ENCODE measurements at places on chromosomes 2 and 18. TPM values are rescaled to one million over a fixed set of nuclear protein-coding genes. Genes with fewer than 3 reads are reported as not detected.

DNA sequence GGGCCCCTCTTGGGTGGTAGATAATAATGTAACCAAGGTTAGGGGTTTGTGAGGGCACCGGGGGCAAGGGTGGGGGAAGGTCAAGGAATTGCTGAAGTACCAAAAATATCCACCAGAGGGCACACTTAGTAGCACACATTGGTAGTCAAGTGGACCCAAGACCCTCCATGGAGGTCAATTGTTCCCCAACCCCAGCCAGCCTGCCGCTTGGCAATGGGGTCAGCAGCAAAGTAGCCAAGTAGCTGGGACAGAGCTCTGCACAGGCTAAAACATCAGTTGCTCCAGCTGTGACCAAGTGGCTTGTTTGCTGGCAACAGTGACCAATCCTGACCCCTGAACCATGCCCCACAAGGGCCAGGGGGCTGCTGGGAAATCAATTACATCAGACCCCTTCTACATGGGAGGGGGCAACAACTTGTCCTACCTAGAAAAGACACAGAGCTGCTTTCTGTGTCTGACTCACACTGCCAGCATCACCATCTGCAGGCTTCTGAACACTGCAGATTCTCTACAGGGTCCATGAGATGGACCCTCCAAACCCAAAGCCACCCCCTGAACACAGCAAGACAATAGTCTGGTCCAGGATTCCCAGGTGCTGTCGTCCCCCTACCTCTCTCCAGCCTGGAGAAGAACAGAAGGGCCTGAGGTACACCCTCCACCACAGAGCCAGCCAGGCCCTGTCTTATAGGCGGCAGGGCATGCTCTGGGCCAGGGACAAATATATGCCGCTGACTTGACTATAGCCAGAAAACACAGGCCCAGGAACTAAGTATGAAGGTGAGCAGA lies 76.0 kb downstream of the EMX1 start:
- no peak overlapping the region for H3K27ac ChIP-seq
- H3K27me3 ChIP-seq: no peaks in the 10 kb centered on the region
- no peak overlapping the region for H3K4me3 ChIP-seq

- no peak overlapping the region for H3K4me3 ChIP-seq
- no peak for DNase-seq
- H3K36me3 ChIP-seq: no peaks in the 10 kb centered on the region
These were observed 447.9 kb downstream of the TDRD15 start for GRCh38 chr2:21571686-21572085.

DNA sequence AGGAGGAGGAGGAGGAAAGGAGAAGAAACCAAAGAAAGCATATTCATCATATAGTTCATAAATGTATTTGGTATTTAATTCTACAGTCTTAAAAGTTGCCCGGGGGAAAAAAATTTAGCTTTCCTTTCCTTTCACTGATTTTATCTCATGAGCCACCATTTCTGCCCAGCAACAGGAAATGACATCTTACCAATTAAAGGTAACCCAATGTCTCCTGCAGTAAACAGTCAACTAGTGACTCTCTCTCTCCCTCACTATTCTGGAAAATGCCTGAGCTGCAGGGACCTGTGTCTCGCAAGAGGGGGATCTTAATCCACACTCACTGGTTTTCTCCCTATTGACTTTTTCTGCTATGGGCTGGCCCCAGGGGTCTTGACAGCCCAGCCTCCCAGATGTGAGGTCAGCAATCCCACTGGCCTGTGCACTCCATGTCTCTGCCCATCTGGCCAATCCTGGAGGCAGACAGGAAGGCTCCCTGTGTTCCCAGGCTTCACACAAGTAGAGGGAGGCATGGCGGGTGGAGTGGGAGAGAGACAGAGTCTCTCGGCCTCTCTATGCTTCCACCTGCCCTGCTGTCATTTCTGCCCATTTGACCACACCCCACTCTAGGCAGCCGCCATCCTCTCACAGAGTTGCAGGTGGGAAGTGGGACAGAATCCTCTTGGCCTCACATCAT lies 85.4 kb upstream of the CABLES1 start:
- no peaks in the 10 kb centered on the region for H3K36me3 ChIP-seq
- no peak overlapping the region for H3K4me3 ChIP-seq
- H3K27ac ChIP-seq: no peak overlapping the region
- DNase-seq: no peak
- no peaks in the 10 kb centered on the region for H3K27me3 ChIP-seq

DNA sequence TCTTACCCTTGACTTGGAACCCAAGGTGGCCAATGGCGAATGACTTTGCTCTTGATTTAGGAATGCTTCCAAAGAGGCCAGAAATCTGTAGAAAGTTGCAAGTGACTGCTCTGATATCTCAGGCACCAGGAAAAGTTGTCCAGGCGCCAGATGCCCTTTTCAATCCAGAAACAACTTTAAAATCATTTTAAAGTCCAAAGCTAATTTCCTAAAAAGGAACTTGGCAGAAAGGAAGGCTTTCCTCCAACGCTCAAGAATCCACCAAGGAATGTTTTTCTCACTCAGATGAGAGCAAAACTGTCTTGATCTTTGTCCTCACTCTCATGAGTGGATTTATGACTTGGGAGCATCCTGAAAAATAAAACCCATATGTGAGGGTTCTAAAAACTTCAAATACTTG lies 5.3 kb downstream of the NGEF start:
- H3K4me3 ChIP-seq: no peak overlapping the region
- H3K27me3 ChIP-seq: no peaks in the 10 kb centered on the region
- DNase-seq: no peak
- H3K4me1 ChIP-seq: peaks cover 17% of the 10 kb centered on the region

GRCh38 chr2:128472789-128473174 lies 154.1 kb upstream of the HS6ST1 start:
- no peaks in the 10 kb centered on the region for H3K27me3 ChIP-seq
- no peak overlapping the region for H3K27ac ChIP-seq
- H3K36me3 ChIP-seq: no peaks in the 10 kb centered on the region
- no peak for DNase-seq
- H3K4me3 ChIP-seq: peak overlapping the region; percentile 54

COLEC11 gene
- total RNA-seq: 22.5 TPM
